ENCODE measurements at places on chromosomes 4 and X. TPM values are rescaled to one million over a fixed set of nuclear protein-coding genes. Genes with fewer than 3 reads are reported as not detected.

GRCh38 chrX:14554131-14554715 lies 24.9 kb downstream of the GLRA2 start:
- no peak overlapping the region for H3K27ac ChIP-seq
- H3K4me3 ChIP-seq: no peak overlapping the region
- no peak for DNase-seq

- no peaks in the 10 kb centered on the region for H3K27me3 ChIP-seq
- peaks cover 13% of the 10 kb centered on the region for H3K4me1 ChIP-seq
- DNase-seq: no peak
- peaks cover 17% of the 10 kb centered on the region for H3K36me3 ChIP-seq
- H3K27ac ChIP-seq: no peak overlapping the region
Observed at GRCh38 chr4:24910499-24910898, 2.3 kb downstream of the CCDC149 start.

- no peak for DNase-seq
- H3K36me3 ChIP-seq: no peaks in the 10 kb centered on the region
- H3K4me3 ChIP-seq: no peak overlapping the region
- H3K27ac ChIP-seq: no peak overlapping the region
Observed at GRCh38 chrX:2501559-2502102, 855 bp upstream of the DHRSX start.

GRCh38 chr4:18021470-18021719 lies 160 bp downstream of the LCORL start:
- H3K27me3 ChIP-seq: no peaks in the 10 kb centered on the region
- H3K4me3 ChIP-seq: peak overlapping the region; percentile 97
- peak overlapping the region; percentile 92 for H3K27ac ChIP-seq
- no peaks in the 10 kb centered on the region for H3K36me3 ChIP-seq
- DNase-seq: no peak

- H3K4me1 ChIP-seq: peaks cover 30% of the 10 kb centered on the region
- no peaks in the 10 kb centered on the region for H3K36me3 ChIP-seq
- H3K27ac ChIP-seq: no peak overlapping the region
- no peaks in the 10 kb centered on the region for H3K27me3 ChIP-seq
Observed at GRCh38 chr4:158766434-158767044, 2.3 kb upstream of the FNIP2 start.

- peaks cover 11% of the 10 kb centered on the region for H3K27me3 ChIP-seq
- no peak for DNase-seq
- H3K4me3 ChIP-seq: no peak overlapping the region
- H3K27ac ChIP-seq: no peak overlapping the region
- no peaks in the 10 kb centered on the region for H3K36me3 ChIP-seq
Observed at GRCh38 chr4:41749631-41750039, 1.1 kb upstream of the PHOX2B start.

- H3K27me3 ChIP-seq: no peaks in the 10 kb centered on the region
- no peaks in the 10 kb centered on the region for H3K36me3 ChIP-seq
- peak overlapping the region; percentile 97 for H3K27ac ChIP-seq
- H3K4me3 ChIP-seq: peak overlapping the region; percentile 76
- no peak for DNase-seq
Observed at GRCh38 chr4:155954118-155954685, 536 bp upstream of the CTSO start.

The PLAC8 gene
- not detected for total RNA-seq

Measured in vagina (tissue), 2 donors.